OCI-LY7 (cell line): ENCODE measurements at places on chromosomes 5 and 9.

DNA sequence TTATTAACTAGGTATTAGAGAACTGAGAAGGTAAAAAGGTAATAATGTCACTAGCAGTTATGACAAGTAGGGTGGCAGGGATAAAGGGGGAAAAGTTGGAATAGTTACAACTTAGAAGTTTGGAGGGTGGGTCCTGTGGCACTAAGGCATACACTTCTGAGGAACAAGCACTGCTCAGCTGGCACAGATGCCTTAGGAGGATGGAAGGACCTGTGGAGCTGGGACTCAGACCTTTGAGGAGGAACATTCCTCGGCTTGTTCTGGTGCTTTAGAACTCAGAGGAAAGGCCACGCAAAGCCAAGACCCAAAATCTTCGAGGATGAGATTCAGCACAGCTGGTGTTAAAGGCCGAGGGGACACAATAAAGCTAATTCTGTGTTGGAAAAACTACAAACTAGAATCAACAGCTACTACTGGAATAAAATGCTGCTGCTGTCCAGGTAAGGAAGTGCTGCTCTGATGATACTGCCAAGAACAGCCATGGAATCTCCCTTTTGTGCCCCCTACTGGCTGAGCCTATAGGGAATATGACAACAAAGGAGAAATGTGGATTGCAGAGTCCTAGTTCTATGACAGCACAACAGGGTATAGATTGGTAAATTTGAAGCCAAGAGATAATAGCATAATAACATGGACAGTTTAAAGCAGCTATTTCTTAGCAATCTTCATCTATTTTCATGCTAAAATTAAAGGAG, 126.7 kb downstream of the SLC25A46 start:
- DNase-seq = peak; percentile 15

- no peak for DNase-seq
These were observed 38.7 kb downstream of the NEURL1B start for GRCh38 chr5:172679628-172680212.

- no peak for DNase-seq
These were observed 145.3 kb upstream of the ZNF462 start for GRCh38 chr9:106717686-106718085.

GRCh38 chr9:9054354-9054992, 1254.9 kb upstream of the DMAC1 start:
- no peak for DNase-seq

- DNase-seq = no peak
These were observed 243.0 kb upstream of the ITGA1 start for GRCh38 chr5:52544738-52545137.

DNA sequence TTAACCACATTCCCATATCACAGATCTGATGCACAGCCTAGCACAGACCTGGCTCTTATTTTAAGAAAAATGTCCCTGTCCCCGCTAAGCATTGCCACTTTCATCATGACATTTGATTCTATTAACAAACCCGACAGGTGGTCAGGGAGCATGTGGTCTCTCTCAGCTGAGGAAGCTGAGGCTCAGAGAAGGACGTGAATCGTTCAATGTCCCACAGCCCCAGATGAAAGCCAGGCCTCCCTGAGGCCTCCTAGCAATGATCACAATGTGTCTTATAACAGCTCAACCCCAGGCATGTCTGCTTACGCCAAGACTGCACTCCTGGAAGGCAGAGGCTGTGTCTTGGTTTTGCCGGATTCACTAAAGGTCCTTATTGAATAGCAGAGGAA, 10.4 kb upstream of the CRB2 start:
- peak; percentile 51 for DNase-seq
